ENCODE measurements at places on chromosomes 1 and 21.

- no peak for DNase-seq
Measured at GRCh38 chr1:159441360-159441759, 1.8 kb downstream of the OR10J1 start.

DNA sequence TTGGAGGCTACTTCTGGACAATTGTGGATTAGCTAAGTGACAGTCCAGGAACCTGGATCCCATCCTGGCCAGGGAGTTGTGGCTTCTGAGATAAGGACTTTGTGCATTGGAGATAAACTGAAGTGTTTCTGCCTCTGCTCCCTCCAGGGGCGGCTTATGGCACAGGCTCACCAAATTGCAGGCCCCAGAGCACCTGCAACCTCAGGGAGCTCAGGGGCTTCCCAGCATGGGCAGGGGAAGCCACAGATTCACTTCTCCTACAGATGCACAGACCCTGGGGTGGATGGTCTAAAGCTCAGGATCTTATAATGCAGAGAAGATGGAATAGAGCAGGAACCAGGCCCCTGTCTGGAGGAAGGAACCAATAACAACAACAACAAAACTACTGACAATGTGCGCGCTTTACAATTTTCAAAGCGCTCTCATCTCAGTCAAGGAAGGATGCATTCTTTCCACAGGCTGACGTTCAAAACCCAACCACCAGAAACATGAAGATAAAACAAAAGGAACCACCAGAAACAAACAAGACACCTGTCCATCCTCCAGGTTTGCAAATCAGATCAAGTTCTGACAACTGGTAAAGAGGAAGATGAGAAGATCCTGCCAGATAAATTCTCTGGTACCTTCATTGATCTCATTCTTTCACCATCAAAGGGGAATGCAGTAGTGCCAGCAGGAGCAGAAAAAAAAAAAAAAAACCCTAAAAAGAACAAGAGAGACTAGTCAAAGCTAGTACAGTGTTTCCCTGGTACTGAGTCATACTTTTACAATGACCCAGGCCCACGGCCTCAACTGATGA, 121.0 kb upstream of the IRF2BP2 start:
- no peak for DNase-seq

DNA sequence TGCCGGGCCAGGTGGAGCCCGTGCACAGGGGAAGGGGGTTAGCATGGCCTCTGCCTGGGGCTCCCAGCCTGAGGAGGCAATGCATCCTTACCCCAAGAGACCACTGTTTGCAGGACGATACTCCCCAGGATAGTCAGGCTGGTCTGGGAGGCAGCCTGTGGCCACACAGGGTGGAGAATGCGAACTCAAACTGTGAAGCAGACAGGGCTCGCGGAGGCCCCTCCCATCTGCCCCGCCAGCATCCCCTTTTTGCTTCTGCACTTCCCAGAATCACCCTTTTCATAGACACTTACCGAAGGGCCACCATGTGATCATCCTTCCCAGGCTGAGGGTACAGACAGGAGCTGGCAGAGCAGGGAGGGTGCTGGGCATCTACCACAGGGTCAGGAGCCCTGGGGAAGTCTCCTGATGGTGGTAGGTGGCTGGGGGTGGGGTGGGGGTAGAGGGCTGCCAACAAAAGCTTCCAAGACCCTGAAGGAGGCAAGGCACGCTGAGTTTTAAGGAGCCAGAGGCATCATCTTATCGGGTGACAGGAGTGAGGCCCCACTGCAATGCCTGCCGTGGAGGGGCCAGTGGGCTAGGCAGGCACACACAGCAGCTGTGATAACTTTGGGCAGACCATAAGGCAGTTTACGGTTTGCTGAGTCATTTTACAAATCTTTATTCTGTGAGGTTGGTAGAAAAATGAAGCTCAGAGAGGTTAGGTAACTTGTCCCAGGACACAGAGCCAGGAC, 31.3 kb upstream of the BTG2 start:
- no peak for DNase-seq

GRCh38 chr21:38913893-38914527, 108.3 kb downstream of the ETS2 start:
- no peak for DNase-seq

- DNase-seq, result no peak
Measured at GRCh38 chr1:145983960-145984830, 12.2 kb downstream of the TXNIP start.

DNA sequence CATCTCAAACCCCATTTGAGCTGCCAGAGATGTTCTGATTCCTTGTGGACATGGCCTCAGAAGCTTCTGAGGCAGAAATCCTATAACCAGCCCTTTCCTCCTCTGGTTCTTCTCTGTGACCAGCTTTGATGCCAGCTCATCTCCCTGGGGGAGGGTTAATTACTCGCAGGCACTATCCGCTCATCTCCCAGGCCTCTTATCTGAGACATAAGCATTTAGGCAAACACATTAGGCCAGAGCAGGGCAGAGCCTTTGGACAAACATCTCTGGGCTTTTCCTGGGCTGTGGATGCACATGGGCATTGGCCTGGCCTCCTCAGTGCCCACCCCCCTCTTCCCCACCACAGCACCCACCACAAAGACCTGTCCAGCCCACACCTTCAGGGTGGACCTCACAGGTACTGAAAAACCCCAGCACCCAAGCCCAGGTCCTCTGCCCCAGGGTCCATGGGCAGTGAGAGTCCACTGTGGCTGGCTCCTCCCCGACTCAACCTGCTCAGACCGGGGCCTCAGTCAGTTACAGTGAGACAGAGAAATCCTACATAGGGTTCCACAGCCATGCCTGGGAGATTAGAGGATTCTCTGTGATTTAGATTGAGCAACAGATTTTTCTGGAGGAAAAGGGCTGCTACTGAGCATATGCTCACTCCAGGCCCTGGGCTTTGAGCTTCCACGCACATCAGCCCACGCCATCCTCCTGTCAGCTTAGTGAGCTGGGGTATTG, 26.9 kb downstream of the IGSF21 start:
- DNase-seq, result no peak

DNA sequence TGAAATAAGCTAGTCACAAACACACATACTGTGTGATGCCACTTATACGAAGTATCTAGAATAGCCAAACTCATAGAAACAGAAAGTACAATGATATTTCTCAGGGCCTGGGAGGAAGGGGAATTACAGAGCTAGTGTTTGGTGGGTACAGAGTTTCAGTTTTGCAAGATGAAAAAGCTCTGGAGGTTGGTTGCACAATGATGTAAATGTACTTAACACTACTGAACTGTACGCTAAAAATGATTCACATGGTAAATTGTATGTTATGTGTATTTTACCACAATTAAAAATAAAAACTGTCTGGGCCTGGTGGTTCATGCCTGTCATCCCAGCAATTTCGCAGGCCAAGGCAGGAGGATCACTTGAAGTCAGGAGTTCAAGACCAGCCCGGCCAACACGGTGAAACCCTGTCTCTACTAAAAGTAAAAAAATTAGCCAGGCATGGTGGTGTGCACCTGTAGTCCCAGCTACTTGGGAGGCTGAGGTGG, 15.3 kb upstream of the FHAD1 start:
- DNase-seq, result no peak

- DNase-seq, result peak; percentile 72
Measured at GRCh38 chr1:10980094-10980577, 32.3 kb upstream of the TARDBP start.

- no peak for DNase-seq
Measured at GRCh38 chr1:29304025-29304684, 67.8 kb downstream of the PTPRU start.

GRCh38 chr1:210629276-210629675, 300.6 kb downstream of the HHAT start:
- no peak for DNase-seq

GRCh38 chr1:31549809-31550620, 26.3 kb upstream of the TINAGL1 start:
- DNase-seq, result no peak

DNA sequence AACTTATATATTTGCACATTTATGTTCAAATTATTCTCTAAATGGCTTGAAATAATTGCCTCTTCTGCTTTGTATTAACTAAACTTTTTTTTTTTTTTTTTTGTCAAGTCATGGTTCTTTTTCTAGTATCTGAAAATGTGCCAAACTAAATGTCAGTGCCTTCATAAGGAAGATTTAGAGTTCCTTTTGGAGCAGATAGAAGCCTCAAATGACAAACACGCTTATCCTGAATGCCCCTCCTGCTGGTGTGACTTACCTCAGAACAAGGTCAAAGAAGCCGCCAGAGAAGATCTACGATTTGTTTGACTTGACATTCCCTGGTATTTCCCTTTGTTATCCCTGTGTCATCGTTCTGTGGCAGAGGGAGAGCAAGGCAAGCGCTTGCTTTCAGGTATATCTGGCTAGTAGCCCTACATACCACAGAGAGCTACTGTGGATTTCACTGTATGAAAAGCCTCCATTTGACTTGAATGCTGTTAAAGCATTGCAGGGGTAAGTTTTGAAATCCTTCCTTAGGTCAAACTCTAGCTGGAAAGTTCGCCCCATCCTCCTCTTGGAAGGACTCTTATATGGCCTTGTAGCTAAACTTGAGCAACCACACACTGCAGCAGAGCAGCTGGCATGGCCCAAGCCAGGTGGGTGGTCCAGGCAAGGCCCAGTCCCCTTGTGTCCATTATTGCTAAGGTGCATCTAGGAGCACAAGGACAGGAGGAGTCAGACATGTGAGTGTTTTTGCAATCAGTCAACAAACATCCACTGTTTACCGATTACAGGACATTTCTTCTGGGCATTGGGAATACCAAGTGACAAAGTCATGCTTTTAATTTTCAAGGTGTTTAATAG, 285.4 kb upstream of the USP25 start:
- DNase-seq, result no peak

DNA sequence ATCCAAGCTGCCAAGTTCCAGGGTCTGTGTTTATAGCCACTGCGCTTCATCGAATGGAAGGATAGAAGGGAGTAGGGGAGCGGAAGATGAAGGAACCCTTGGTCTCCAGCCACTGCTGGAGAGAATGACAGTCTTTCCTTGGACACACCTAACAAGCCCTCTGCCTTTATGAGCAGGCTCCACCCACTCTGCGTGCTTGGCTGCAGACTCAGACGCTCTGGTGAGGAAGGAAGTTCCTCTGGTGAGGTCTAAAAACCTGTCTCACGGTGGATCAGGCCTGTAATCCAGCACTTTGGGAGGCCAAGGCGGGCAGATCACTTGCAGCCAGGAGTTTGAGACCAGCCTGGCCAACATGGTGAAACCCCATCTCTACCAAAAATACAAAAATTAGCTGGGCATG, 55.4 kb downstream of the MATN1 start:
- DNase-seq, result no peak

- no peak for DNase-seq
Measured at GRCh38 chr1:212589446-212589845, 19.1 kb upstream of the ATF3 start.

GRCh38 chr21:38250991-38251418, 5.8 kb upstream of the KCNJ15 start:
- DNase-seq, result no peak

DNA sequence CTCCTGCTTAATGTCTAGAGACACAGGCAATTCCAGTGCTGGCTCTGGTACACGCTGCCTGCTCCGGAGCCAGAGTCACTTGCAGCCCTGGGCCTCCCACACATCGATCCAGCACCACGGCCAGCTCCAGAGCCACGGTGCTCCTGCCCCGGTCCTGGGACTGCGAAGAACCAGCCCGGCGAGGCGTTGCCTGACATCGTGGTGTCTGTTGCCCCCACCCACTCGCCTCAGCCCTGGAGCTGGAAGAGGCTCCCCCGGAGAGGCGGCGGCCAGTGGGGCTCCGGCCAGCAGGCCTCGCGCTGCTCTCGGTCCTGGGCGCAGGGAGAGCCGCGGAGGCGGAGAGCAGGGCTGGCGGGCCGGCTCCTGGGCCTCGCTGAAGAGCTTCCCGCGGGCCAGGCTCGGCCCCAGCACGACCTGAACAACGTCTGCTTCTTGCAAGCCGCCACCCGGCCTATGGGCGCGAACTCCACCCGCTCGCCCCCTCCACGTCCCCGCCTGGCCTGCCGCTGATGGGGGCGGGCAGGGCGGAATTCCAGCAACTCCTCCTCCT, 364.8 kb downstream of the CEP170 start:
- no peak for DNase-seq

DNA sequence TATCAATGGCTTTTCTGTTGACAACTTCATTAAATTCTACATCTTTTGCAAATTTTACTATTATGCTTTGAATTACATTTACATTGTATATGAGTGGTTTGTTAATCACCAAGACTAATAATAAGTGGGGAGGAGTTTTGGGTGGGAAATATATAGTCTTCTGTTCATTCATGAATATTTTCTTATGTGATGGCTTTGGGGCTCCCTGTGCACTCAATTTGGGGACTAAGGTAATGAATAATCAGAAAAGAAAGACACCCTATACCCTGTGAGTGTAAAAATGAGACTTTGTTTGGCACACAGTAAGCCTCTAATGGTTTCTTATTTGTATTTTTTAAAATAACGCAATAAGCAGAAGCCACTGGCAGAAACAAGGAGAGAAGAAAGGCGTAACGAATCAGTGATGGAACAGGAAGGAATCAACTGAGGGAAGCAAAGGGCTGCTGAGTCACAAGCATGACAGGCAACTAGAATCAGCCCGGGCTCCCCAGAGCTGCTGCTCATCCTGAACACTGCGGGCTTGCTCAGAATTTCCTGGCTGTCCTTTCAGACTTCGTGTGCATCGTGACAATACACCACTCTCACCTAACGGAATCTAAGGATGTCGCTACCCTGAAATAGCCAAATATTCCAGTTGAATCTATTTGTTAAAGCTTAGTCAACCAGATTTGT, 20.8 kb upstream of the RGS2 start:
- no peak for DNase-seq

GRCh38 chr1:94247138-94248094, 10.0 kb upstream of the ARHGAP29 start:
- DNase-seq, result peak; percentile 64

- DNase-seq, result no peak
Measured at GRCh38 chr1:4726620-4727341, 72.4 kb downstream of the AJAP1 start.

GRCh38 chr1:156095906-156096508, 13.7 kb upstream of the MEX3A start:
- no peak for DNase-seq

- no peak for DNase-seq
Measured at GRCh38 chr1:43711524-43712386, 4.4 kb downstream of the ST3GAL3 start.

GRCh38 chr1:63547621-63548294, 24.4 kb downstream of the EFCAB7 start:
- no peak for DNase-seq

DNA sequence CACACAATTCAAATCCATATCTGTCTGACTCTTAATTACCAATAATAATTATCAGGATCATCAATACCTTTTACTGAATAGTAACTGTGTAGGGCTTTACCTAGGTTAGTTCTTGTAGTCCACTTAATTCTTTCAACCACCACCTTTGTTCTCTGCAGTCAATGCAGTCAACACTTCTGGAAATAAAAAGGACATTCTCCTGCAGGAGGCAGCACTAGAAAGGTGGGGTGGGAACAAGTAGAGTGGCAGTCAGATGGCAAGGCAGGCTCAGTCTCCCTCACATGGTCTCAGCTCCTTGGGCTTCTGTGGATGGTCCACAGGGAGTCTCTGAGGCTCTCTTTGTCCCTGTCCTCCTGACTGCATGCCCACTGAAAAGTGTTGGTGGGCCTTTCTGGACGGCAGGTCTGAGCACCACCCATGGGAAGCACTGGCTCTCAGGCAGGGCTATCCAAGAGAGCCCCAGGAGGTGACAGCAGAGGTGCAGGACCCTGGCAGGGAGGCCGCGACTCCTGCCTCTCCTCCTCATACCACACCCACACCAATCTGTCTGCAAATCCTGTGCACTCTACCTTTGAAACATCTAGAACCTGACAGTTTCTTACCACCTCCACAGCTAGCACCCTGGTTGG, 237.3 kb downstream of the FOXD2 start:
- no peak for DNase-seq

Data from spinal cord (tissue), 10 donors.